ENCODE measurements at places on chromosomes 13 and 19.

GRCh38 chr19:55473225-55474012, 3.0 kb upstream of the ZNF628 start:
- no peak for DNase-seq

GRCh38 chr19:50580970-50581634, 12.9 kb upstream of the LRRC4B start:
- DNase-seq, result no peak

- DNase-seq, result no peak
Observed at GRCh38 chr13:112776971-112777370, 87.1 kb downstream of the ATP11A start.

DNA sequence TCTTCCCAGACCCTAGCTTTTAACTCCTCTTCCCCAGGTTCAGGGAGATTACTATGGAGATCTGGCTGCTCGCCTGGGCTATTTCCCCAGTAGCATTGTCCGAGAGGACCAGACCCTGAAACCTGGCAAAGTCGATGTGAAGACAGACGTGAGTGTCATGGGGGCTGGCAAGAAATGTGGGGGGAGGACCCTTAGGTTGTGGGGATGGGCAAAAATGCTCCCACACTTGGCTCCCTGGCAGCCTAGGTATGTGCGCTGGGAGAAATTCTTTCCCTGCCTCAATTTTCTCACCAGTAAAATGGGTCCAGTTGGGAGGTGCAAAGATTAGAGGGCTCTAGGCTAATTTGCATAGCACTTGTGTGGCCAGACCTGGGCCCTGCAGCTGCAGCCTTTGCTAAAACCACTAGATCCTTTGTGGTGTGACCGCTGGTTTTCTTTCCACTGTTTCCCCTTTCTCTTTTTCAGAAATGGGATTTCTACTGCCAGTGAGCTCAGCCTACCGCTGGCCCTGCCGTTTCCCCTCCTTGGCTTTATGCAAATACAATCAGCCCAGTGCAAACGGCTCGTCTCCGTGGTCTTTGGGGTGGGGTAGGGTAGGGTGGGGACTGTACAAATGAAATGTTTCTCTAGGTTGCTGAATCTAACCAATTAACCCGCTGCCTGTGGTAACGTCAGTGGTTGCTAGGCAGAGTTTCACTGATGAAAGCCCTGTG, 959 bp upstream of the RAB4B start:
- peak; percentile 94 for DNase-seq

- DNase-seq, result no peak
Observed at GRCh38 chr13:93477238-93477637, 250.6 kb downstream of the GPC6 start.

DNA sequence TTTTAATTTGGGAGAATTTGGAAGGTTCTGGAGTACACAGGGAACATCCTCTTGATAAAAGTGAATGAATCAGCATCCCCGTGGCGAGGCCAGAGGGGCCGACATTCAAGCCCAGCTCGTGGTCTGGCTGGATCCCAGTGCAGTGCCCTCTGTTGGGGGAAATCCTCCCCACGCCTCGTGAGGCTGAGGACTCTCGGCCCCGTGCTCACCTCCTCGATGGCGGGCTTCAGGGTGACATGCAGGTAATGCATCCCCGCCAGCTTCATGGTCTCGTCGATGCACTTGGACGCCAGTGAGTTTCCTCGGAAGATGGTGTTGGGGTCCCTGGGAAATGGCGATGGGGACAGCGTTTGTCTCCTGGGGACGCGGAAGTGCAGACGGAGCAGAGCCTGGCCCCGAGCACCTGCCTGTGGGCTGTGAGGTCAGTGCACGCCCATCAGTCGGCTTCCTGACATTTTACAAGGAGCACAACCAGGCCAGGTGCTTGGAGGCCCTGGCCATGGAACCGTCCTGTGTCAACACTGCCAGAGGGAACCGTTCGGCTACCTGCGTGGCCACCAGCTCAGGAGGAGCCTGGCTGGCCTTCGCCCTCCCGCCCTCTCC, 43.3 kb upstream of the C13orf46 start:
- no peak for DNase-seq

DNA sequence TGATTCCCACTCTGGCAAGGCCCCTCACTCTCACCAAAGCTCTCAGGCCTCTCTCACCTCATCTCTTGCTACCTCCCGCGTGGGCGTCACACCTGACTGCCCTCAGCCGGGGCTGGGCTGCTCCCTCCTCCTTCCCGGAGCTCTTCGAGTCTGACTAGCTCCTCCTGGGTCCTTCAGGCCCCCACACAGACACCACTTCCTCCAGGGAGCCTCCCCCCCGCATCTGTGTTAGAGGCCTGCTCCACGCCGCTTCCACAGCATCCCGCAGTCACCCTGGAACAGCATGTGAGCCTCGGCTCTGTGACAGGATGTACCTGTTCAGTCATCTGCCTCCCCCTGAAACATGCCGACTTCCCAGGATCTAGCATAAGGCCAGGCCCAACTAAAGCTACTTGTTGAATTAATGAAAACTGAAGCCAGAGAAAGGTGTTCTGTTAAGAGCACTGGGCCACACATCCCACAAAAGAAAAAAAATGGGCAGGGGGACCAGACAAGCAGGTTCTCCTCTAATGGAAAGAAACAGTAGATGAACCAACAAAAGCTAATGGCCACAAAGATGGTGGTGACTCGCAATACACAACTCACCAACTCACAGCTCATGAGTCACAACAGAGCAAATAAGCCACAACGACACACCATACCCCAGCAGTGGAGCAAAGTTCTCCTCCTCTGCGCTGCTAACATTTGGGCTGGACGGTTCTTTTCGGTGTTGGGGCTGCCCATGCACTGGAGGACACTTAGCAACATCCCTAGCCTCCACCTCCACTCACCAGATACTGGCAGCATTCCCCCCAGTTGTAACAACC, 3.0 kb downstream of the PPP6R1 start:
- no peak for DNase-seq

DNA sequence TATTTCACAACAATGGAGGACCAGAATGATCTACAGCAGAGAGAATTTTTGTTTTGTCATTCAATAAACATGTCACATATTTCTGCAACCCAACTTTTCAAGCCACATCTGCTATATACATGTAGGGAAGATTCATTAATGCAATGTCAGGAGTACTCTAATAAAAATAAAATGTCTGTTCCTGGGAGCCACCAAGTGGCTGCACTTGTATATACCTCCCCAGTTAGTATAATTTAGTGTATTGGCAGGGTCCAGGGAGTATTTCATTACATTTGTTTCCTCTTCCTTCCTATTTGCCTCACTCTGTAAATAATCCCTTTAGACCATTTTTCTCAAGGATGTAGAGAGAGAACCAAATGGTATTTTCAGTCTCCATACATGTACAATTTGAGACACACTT, 1169.0 kb downstream of the DIAPH3 start:
- DNase-seq, result no peak

DNA sequence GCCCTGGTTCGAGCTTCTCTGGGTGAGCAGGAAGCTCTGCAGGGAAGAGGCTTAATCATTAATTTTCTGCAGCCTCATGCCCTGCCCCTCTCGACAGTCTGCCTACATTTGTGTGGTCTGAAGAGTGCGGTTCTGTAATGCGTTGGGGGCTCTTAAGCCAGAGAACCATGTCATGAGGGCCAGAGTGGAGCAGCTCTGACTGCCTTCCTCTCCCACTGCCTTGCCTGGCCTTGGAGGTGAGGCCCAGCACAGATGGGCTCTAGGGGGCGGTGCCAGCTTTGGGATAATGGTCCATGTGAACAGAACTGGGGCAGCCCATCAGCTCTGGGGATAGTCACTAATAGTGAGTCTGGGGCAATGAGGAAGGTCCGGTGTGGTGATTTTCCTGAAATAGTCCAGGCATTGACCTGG, 5.7 kb downstream of the FGF9 start:
- DNase-seq, result no peak

DNA sequence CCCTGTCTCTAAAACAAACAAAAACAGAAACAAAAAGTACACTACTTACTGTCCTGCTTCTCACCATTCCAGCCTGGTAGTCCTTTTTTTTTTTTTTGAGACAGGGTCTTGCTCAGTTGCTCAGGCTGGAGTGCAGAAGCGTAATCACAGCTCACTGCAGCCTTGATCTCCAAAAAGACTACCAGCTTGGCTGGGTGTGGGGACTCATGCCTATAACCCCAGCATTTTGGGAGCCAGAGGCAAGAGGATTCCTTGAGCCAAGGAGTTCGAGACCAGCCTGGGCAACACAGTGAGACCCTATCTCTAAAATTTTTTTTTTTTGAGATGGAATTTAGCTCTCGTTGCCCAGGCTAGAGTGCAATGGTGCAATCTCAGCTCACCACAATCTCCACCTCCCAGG, 5.1 kb upstream of the GDF15 start:
- DNase-seq, result no peak

DNA sequence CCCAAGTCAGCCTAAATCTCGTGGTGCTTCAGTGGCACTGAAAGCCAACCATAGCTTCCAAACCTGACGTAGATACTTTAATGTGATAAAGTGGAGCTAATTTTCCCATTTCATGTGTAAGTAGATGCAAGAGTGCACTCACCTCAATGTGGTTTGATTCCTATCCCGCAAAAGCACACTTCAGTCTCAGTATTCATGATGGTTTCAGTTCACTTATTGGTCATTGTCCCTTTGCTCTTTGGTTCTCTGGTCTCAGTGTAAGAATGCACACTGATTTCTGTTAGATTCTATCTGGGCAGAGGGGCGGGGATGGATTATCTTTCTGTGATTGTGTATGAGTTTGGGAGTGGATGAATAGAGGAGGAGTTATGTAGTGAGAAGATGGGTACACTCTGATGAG, 340.6 kb downstream of the KCNRG start:
- DNase-seq, result no peak

DNA sequence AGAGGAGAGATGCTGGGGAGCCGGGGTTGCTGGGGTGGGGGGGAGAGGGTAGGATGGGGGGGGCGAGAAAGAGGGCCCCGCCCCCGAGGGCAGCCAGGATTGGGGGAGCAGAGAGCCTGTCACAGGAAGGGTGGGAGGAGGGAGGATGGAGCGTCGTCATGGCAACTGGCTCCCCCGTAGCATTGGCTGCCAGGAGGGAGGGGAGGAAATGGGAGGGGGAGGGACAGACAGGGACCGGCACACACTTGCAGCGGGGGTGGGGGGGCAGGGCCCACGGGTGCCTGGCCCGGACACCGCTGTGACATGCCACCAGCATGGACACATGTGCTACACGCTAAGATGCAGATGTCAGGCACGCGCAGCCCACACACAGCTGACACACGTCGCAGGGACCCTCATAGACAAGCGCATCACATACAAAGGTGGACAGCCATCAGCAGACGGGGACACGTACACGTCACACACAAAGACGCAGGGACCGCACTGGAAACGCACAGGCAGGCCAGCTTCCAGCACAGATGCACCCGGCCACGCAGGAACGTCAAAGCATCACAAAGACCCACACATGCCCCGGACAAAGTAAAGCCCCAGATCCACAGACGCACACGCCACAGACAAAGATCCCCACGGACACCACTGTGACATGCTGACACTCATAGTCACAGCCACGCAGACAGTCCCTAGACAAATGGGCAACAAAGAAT, at the start of gene LMTK3:
TSS of gene LMTK3 (minus strand) at position 36 of the 704 bp plus-strand sequence. CDS start 259 bp downstream, outside the sequence.
- peak; percentile 31 for DNase-seq

GRCh38 chr13:22936228-22936627, 244.6 kb upstream of the SGCG start:
- no peak for DNase-seq

DNA sequence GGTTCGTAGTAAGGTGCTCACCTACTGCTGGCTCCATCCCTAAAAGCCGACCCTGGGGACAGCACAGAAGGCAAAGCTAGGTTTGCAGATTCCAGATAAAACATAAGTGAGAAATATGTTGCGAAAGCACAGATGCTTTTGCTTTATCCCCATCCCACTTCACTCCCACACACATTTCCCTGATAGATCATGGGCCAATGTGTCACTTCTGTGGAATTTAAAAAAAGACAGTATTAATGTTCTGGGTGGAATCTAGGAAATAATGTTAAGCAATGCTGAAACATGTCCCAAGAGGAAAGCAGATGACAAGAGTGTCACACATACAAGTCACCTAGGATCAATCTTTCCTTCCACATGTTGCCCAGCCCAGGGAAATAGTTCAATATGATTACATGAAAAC, 661.0 kb upstream of the MIR17HG start:
- DNase-seq, result no peak

GRCh38 chr19:13066226-13066625, 36.4 kb downstream of the LYL1 start:
- DNase-seq, result no peak

DNA sequence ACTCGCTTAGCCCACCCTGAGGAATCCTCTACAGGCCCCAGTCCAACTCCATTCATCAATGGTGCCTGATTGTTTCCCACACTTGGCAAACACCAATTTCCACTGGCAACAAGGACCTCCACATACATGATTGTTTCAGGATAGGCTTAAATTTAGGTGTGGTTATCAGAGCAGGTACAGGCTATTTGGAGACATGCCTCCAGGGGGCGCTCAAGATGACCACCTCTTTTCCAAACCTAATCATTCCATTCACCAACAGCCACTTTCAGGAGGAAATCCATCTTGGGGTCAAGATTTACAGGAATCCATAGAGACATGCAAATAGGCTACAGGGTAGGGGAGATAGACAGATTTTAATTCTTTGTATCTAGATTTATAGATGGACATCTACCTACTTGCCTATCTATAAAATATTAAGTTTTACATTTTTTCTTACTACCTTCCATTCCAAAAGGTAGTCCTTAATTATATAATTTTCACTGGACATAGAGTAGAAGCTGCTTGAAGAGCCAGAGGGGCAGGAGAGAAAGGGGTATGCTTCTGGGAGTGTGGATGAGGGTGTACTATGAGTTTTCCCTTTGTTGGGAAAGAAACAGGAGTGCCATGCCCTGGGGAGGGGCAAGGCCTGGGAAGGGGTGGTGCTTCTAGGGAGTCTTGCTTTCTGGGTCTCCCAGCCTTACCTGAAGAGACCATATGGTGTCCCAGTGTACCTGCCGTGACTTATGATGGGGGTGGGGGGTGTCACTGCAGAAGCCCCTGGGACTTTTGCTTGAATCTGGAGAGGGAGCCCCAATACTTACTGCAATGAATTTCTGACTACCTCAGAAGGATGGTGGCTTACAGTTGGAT, 14.1 kb upstream of the PCDH8 start:
- DNase-seq, result peak; percentile 45

- no peak for DNase-seq
Observed at GRCh38 chr13:38372820-38373383, 23.3 kb downstream of the UFM1 start.

- DNase-seq, result no peak
Observed at GRCh38 chr19:16957151-16957701, 68.4 kb downstream of the F2RL3 start.

GRCh38 chr13:75628801-75629200, 7.3 kb upstream of the LMO7 start:
- DNase-seq, result no peak

DNA sequence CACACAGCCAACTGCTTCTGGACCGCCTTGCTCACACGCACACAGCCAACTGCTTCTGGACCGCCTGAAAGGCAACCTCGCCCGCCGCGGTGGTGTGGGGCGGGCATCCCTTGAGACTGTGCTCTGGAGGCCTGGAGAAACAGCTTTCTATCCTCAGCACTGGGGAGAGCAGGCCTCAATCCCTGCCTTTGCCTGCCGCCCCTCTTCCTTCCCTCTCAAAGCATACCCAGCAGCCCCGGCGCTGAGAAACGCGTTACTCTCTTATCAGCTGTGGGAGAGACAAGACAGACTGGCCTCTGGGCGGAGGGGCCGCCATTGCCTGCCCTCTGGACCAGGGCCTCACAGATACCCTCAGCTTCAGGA, 2.9 kb downstream of the LIPE start:
- no peak for DNase-seq

Data from NCI-H187 (cell line).